Naive thymus-derived CD4-positive, alpha-beta T cell (primary cell): ENCODE measurements at places on chromosomes 4 and X. TPM values are rescaled to one million over a fixed set of nuclear protein-coding genes. Genes with fewer than 3 reads are reported as not detected.

GRCh38 chr4:179836179-179837075 is 2394.2 kb upstream of the AGA start:
- H3K4me1 ChIP-seq, result no peaks in the 10 kb centered on the region
- H3K36me3 ChIP-seq, result no peaks in the 10 kb centered on the region
- no peak for DNase-seq
- no peaks in the 10 kb centered on the region for H3K27me3 ChIP-seq

Gene LRP2BP
- total RNA-seq, result 0.82 and 0.99 TPM in 2 replicates

DNA sequence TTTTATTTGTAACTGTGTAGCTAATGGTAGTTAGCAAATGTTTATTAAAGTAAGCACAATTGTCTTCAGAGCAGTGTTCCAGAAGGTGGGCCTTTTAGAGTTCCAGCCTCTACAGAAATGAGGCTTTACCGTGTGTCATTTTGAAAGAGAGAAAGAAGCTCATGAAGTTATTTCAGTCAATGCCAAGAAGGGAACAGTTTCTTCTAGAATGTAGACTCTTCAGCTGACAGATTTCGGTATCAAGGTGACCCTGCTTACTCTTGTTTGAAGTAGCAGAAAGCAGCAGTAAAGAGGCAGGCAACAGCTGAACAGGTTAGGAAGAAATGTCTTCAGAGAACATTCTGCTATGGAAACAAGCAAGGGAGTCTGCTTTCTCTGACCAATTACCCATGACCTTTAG is 93.6 kb downstream of the TASL start:
- DNase-seq, result no peak
- no peak overlapping the region for H3K27ac ChIP-seq
- no peak overlapping the region for H3K4me3 ChIP-seq
- no peaks in the 10 kb centered on the region for H3K36me3 ChIP-seq
- H3K27me3 ChIP-seq, result no peaks in the 10 kb centered on the region

DNA sequence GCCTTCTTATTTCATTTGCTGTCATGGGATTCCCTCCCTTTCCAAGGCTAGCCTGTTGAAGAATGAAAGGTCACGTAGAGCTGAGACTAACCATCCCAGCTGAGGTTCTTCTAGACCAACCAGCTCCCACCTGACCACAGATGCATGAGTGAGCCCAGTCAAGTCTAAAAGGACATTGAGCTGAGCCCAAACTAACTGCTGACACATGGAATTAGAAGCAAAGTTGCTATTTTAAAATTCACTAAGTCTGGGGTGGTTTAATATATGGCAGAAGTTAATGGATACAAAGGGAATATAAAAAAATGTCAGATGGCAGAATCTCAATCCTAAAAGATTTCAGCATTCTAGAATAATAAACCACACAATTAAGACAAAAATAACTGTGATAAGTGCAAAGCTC is 118.9 kb upstream of the RASGEF1B start:
- H3K4me3 ChIP-seq, result no peak overlapping the region
- no peaks in the 10 kb centered on the region for H3K27me3 ChIP-seq
- DNase-seq, result no peak
- H3K27ac ChIP-seq, result no peak overlapping the region
- no peaks in the 10 kb centered on the region for H3K4me1 ChIP-seq
- H3K36me3 ChIP-seq, result no peaks in the 10 kb centered on the region

- H3K36me3 ChIP-seq, result no peaks in the 10 kb centered on the region
- H3K27me3 ChIP-seq, result no peaks in the 10 kb centered on the region
- no peak overlapping the region for H3K4me3 ChIP-seq
Observed at GRCh38 chr4:14096396-14096965, 469.0 kb upstream of the BOD1L1 start.

Gene REELD1
- 0.13 TPM in 1 of 2 replicates, not detected in the other for total RNA-seq

Gene RNF175
- 6.4 TPM for total RNA-seq

GRCh38 chrX:68532831-68533533 is 34.1 kb downstream of the YIPF6 start:
- no peaks in the 10 kb centered on the region for H3K27me3 ChIP-seq
- H3K27ac ChIP-seq, result no peak overlapping the region
- H3K4me1 ChIP-seq, result no peaks in the 10 kb centered on the region

GRCh38 chr4:41933997-41934503 is 1.2 kb upstream of the TMEM33 start:
- no peaks in the 10 kb centered on the region for H3K27me3 ChIP-seq
- H3K36me3 ChIP-seq, result no peaks in the 10 kb centered on the region
- H3K4me1 ChIP-seq, result peaks cover 15% of the 10 kb centered on the region
- H3K27ac ChIP-seq, result no peak overlapping the region
- no peak overlapping the region for H3K4me3 ChIP-seq
- DNase-seq, result no peak

Gene CORIN
- not detected for total RNA-seq

DNA sequence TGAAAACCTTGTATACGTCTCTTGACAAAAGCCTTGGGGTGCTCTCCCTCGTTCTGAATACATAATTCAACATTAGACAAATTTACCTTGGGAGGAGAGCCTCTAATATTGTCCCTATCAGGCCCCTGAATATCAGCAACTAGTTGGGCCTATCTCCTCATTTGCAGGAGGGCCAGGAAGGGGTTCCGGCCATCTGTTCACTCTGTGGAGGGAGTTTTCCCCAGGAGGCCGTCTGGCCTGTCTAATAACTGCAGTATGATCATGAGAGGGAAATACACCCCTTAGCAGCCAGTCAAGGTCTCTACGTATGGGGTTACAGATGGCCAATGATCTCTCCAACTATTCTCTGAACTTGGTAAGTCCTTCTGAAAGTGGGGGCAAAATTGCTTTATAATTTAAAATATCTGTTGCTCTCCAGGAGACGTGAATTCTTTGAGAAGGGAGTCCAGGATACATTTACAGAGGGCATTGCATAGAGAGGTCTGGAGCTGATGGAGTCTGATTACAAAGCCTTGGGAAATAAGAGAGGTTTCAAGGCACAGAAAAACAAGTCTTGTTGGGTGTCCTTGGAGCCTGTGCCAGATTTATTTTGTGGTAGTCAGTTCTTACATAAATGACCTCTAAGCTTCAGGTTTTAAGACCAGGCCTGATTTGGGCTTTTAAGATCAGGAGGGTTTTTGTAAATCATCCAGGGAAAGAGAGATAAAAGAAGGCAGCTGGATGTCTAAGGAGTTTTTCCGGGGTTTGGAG is 48.2 kb upstream of the UXT start:
- H3K27ac ChIP-seq, result no peak overlapping the region
- H3K4me3 ChIP-seq, result no peak overlapping the region
- H3K36me3 ChIP-seq, result no peaks in the 10 kb centered on the region
- H3K27me3 ChIP-seq, result no peaks in the 10 kb centered on the region
- DNase-seq, result no peak
- no peaks in the 10 kb centered on the region for H3K4me1 ChIP-seq

GRCh38 chrX:132181364-132181763 is 37.9 kb downstream of the RAP2C start:
- H3K36me3 ChIP-seq, result no peaks in the 10 kb centered on the region

- H3K27me3 ChIP-seq, result no peaks in the 10 kb centered on the region
- no peak overlapping the region for H3K4me3 ChIP-seq
- H3K27ac ChIP-seq, result no peak overlapping the region
- H3K4me1 ChIP-seq, result no peaks in the 10 kb centered on the region
- H3K36me3 ChIP-seq, result no peaks in the 10 kb centered on the region
Observed at GRCh38 chr4:3851881-3852280, 85.7 kb downstream of the ADRA2C start.

Gene IL3RA
- total RNA-seq, result 23.7 TPM

Gene PAGE2
- not detected for total RNA-seq

DNA sequence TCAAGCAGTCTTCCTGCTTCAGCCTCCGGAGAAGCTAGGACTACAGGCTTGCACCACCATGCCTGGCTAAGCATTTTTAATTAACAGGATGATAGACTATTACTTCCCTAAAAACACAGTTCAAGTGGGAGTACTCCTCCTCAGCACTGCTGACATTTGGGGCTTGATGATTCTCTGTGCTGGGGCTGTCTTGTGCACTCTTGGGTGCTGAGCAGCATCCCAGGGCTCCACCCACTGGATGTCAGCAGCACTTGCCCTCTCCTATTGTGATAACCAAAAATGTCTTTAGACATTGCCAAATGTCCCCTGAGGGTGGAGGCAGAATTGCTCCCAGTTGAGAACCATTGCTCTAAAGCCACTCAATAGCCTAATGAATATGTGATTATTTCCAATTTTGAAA is 60.4 kb downstream of the CLCN4 start:
- no peak for DNase-seq
- no peaks in the 10 kb centered on the region for H3K27me3 ChIP-seq
- H3K36me3 ChIP-seq, result no peaks in the 10 kb centered on the region
- no peak overlapping the region for H3K27ac ChIP-seq
